ENCODE measurements at places on chromosomes 7 and 10. TPM values are rescaled to one million over a fixed set of nuclear protein-coding genes. Genes with fewer than 3 reads are reported as not detected.
A peak's percentile ranks its signal among the peaks of the same experiment; 100 is the strongest.

- no peaks in the 10 kb centered on the region for H3K27me3 ChIP-seq
- no peak overlapping the region for H3K27ac ChIP-seq
- DNase-seq, result no peak
- no peak overlapping the region for H3K4me3 ChIP-seq
These were observed 53.1 kb downstream of the PRF1 start for GRCh38 chr10:70549351-70549961.

- no peaks in the 10 kb centered on the region for H3K27me3 ChIP-seq
- no peak overlapping the region for H3K27ac ChIP-seq
- H3K4me3 ChIP-seq, result no peak overlapping the region
- no peak for DNase-seq
These were observed 127.1 kb downstream of the CDK14 start for GRCh38 chr7:90723233-90723632.

- no peak for DNase-seq
- no peak overlapping the region for H3K4me3 ChIP-seq
- no peaks in the 10 kb centered on the region for H3K27me3 ChIP-seq
- H3K36me3 ChIP-seq, result no peaks in the 10 kb centered on the region
- no peak overlapping the region for H3K27ac ChIP-seq
These were observed 1.5 kb upstream of the HECW1 start for GRCh38 chr7:43110791-43111535.

DNA sequence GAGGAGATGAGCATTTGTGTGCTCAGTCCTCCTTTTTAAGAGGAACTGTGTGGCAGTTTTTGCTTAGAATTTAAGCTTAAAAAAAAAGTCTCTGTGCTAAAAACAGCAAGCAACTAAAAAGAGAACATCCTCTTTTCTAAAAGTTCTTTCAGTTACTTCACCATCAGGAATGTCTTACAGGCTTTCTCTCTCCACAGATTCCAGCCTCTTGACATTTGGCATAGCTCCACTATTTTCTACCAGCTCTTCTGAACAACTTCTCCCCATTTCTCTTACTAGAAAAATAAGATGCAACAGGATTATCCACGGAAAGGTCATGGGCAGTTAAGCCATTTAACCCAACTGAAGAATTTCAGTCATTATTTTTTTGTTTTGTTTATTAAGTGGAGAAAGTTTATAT, 13.2 kb downstream of the PCLO start:
- H3K27ac ChIP-seq, result no peak overlapping the region
- no peaks in the 10 kb centered on the region for H3K4me1 ChIP-seq
- no peak for DNase-seq
- H3K36me3 ChIP-seq, result no peaks in the 10 kb centered on the region

DNA sequence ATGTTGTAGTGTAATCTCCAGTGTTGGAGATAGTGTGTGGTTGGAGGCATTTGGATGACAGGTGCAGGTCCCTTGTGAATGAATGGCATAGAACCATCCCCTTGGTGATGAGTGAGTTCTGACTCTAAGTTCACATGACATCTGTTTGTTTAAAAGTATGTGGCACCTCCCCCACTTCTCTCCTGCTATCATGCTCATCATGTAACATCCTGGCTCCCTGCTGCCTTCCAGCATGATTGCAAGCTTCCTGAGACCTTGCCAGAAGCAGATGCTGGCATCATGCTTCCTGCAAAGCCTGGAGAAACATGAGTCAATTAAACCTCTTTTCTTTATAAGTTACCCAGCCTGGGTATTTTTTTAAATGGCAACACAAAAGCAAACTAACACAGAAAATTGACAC, 499.0 kb upstream of the SEMA3D start:
- no peak overlapping the region for H3K27ac ChIP-seq
- DNase-seq, result no peak
- no peak overlapping the region for H3K4me3 ChIP-seq
- no peaks in the 10 kb centered on the region for H3K4me1 ChIP-seq
- no peaks in the 10 kb centered on the region for H3K36me3 ChIP-seq
- no peaks in the 10 kb centered on the region for H3K27me3 ChIP-seq

GRCh38 chr10:106387063-106387462, 777.4 kb downstream of the SORCS1 start:
- H3K27ac ChIP-seq, result no peak overlapping the region
- DNase-seq, result no peak
- H3K36me3 ChIP-seq, result no peaks in the 10 kb centered on the region

Gene PSMA2
- 71.2 TPM for total RNA-seq

- no peak overlapping the region for H3K27ac ChIP-seq
- H3K4me1 ChIP-seq, result no peaks in the 10 kb centered on the region
- H3K27me3 ChIP-seq, result no peaks in the 10 kb centered on the region
- no peak overlapping the region for H3K4me3 ChIP-seq
- no peak for DNase-seq
These were observed 139.1 kb downstream of the MARCHF5 start for GRCh38 chr10:92430103-92430502.

GRCh38 chr7:68423356-68423755, 1174.9 kb upstream of the AUTS2 start:
- H3K27me3 ChIP-seq, result no peaks in the 10 kb centered on the region
- no peak for DNase-seq
- no peaks in the 10 kb centered on the region for H3K36me3 ChIP-seq
- no peak overlapping the region for H3K27ac ChIP-seq

Gene TFPI2
- total RNA-seq, result 0.56 TPM

- no peaks in the 10 kb centered on the region for H3K36me3 ChIP-seq
- no peak overlapping the region for H3K4me3 ChIP-seq
- H3K4me1 ChIP-seq, result no peaks in the 10 kb centered on the region
- no peaks in the 10 kb centered on the region for H3K27me3 ChIP-seq
- no peak overlapping the region for H3K27ac ChIP-seq
These were observed 352.0 kb downstream of the KCNMA1 start for GRCh38 chr10:77285529-77286182.

GRCh38 chr10:13801907-13802288, 215.1 kb downstream of the PRPF18 start:
- no peaks in the 10 kb centered on the region for H3K27me3 ChIP-seq
- DNase-seq, result no peak
- H3K27ac ChIP-seq, result no peak overlapping the region
- no peak overlapping the region for H3K4me3 ChIP-seq

DNA sequence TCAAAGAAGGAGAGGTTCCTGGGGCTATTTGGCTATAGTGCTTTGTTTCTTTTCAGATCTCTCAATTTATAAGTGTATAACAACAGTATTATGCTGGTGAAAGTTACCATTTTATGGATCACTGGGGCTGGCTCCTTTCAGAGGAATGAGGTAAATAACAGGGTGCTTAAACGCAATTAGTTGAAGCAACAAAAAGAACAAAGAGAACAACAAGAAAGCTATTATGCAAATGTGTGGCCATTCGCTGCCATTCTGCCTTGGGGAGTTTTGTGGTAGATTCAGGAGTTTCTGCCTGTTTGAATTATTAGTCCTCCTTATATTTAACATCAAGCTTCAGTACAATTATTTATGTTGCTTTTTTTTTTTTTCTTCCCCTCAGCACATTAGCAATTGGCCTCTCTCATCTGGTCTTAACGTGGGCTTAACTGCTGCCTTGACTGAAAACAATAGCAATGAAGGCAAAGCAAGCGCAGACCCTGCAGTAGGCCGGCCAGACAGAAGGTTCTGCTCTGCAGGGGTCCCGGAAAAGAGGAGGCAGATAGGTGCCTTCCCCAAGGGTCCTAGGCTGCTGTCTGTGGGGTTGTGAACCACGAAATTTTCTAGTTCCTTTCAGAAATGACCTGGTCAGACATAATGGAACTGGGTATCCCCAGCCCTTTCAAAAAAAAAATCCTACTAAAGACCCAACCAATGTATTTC, 339.9 kb upstream of the PODXL start:
- no peak for DNase-seq
- H3K27ac ChIP-seq, result no peak overlapping the region
- no peaks in the 10 kb centered on the region for H3K36me3 ChIP-seq
- no peaks in the 10 kb centered on the region for H3K27me3 ChIP-seq
- H3K4me1 ChIP-seq, result no peaks in the 10 kb centered on the region

GRCh38 chr10:84765086-84765485, 436.7 kb downstream of the CCSER2 start:
- H3K36me3 ChIP-seq, result no peaks in the 10 kb centered on the region
- H3K4me3 ChIP-seq, result no peak overlapping the region
- no peaks in the 10 kb centered on the region for H3K4me1 ChIP-seq
- no peak overlapping the region for H3K27ac ChIP-seq
- DNase-seq, result no peak

DNA sequence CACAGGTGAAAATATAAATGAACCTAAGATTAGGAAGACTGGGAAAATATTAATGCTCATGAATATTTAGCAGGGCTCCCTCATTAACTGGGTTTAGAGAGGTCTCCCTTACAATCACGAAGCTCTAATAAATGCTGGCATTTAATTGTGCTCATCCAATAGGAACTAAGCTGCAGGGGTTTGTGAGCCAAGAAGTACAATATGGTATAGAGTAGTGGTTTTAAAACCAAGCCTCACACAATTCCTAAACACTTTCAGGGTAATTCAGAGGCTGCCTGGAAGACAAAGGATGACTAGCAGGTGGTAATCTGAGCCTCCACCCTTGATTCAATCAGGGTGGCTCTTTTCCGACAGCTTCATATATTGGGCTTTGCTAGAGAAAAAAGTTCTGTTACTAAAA, 103.3 kb downstream of the GPAM start:
- H3K4me1 ChIP-seq, result no peaks in the 10 kb centered on the region
- no peaks in the 10 kb centered on the region for H3K36me3 ChIP-seq
- H3K27me3 ChIP-seq, result no peaks in the 10 kb centered on the region
- no peak for DNase-seq

Gene CDC14C
- total RNA-seq, result not detected

- no peak for DNase-seq
- H3K27me3 ChIP-seq, result no peaks in the 10 kb centered on the region
- no peaks in the 10 kb centered on the region for H3K4me1 ChIP-seq
- no peak overlapping the region for H3K27ac ChIP-seq
These were observed 292.9 kb upstream of the BMPER start for GRCh38 chr7:33612442-33612841.

DNA sequence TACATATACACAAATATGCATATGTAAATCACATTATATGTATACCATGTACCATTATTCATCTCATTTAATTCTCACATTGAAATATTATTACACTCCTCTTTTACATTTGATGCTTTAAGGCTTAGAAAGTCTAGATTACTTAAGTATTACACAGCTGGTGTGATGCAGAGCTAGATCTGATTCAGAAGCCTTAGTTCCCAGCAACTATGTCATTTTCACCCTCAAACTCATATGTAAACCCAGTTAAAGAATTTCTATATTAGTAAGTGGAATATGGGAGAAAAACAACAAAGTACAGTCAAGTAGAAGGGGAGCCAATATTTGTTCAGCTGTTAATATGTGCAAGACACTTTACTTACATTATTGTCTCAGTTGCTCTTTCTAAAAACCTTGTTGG, 74.3 kb upstream of the CSTF2T start:
- no peak overlapping the region for H3K27ac ChIP-seq
- no peak for DNase-seq
- H3K4me3 ChIP-seq, result no peak overlapping the region
- no peaks in the 10 kb centered on the region for H3K27me3 ChIP-seq
- no peaks in the 10 kb centered on the region for H3K4me1 ChIP-seq

- H3K4me3 ChIP-seq, result no peak overlapping the region
- H3K27me3 ChIP-seq, result no peaks in the 10 kb centered on the region
- no peak for DNase-seq
- no peaks in the 10 kb centered on the region for H3K36me3 ChIP-seq
- H3K27ac ChIP-seq, result no peak overlapping the region
- no peaks in the 10 kb centered on the region for H3K4me1 ChIP-seq
These were observed 160.7 kb downstream of the PTPN20 start for GRCh38 chr10:47071891-47072290.

GRCh38 chr7:123979876-123980275, 53.0 kb downstream of the TMEM229A start:
- H3K4me3 ChIP-seq, result no peak overlapping the region
- no peak overlapping the region for H3K27ac ChIP-seq
- no peaks in the 10 kb centered on the region for H3K27me3 ChIP-seq
- DNase-seq, result no peak

DNA sequence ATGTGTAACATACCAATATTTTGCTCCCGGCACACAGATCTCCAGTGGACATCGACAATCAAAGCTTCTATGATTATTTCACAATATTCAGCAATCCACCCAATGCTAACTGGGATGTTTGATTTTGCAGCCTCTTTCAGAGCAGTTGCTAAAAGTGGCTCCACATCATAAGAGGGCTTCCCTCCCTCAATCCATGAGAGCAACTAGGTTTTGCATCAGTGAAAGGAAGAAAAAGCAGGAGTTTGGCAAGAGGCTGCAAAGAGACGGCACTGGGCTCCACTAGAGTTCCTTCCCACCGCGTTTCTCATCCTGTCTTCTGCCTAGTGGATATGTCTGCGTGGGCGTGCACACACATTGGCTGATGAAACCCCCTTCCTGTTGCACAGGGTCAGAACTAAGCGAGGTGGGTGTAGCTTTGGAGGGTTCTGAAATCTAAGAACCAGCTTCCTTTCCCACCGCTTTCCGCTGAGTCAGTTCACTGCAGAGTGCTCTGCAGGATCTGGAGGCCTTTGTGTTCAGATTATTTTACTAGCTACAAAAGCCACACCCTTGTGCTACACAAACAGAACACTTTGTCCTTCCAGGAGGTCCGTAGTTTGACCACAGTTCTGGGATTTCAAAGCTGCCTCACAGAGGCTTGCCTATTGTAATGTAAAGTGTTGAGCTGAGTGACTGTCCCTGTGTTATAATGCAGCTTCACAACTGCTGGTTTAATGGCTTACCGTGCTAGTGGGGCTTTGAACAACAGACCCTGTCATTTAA, 28.1 kb downstream of the ARL4A start:
- H3K4me1 ChIP-seq, result peaks cover 25% of the 10 kb centered on the region
- no peaks in the 10 kb centered on the region for H3K36me3 ChIP-seq
- no peaks in the 10 kb centered on the region for H3K27me3 ChIP-seq
- peak; percentile 65 for DNase-seq

DNA sequence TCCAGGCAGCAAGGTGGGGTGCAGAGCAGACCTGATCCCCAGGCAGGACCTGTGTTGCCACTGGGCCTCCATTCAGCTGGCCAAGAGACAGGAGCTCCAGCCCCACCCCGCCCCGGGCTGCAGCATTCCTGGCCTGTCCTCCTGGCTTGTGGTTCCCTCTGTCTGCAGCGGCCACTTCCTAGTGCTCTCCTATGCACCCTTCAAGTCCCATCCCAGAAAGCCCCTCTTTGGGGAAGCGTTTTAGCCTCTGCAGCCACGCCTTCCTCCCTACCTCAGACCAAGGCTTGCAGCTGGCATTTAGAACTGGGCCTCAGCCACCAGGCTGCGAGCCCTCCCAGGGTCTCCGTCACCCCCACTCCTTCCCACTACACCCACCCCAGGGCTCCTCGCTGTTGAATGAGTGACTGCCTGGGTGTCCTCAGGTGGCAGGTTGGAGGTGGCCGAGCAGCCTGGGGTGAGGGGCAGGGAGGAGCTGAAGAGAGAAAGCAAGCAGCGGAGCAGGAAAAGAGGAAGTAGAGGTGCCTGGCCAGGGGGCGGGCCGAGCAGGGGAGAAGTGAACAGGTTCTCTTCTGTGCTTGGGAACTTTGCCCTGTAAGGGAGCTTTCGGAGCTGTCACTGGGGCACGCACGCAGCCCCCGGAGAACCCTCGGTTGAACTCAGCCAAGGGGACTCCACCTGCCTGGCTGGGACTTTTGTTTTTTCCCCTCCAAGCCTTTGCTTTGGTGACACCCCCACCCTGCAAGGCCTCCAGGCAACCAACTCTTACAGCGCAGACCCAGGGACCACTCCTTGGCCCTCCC, 109.1 kb upstream of the TNRC18 start:
- H3K4me3 ChIP-seq, result no peak overlapping the region
- no peaks in the 10 kb centered on the region for H3K27me3 ChIP-seq
- H3K36me3 ChIP-seq, result peaks cover 19% of the 10 kb centered on the region
- peak overlapping the region; percentile 100 for H3K27ac ChIP-seq
- peaks cover 38% of the 10 kb centered on the region for H3K4me1 ChIP-seq
- DNase-seq, result peak; percentile 70

- no peak overlapping the region for H3K4me3 ChIP-seq
- H3K27me3 ChIP-seq, result no peaks in the 10 kb centered on the region
- no peak overlapping the region for H3K27ac ChIP-seq
- H3K36me3 ChIP-seq, result no peaks in the 10 kb centered on the region
- no peak for DNase-seq
These were observed 396.2 kb downstream of the REEP3 start for GRCh38 chr10:63917363-63917762.
